ENCODE measurements at places on chromosomes 16 and 17.
A peak's percentile ranks its signal among the peaks of the same experiment; 100 is the strongest.

GRCh38 chr17:56863974-56864373 is 30.0 kb downstream of the DGKE start:
- no peak for DNase-seq

DNA sequence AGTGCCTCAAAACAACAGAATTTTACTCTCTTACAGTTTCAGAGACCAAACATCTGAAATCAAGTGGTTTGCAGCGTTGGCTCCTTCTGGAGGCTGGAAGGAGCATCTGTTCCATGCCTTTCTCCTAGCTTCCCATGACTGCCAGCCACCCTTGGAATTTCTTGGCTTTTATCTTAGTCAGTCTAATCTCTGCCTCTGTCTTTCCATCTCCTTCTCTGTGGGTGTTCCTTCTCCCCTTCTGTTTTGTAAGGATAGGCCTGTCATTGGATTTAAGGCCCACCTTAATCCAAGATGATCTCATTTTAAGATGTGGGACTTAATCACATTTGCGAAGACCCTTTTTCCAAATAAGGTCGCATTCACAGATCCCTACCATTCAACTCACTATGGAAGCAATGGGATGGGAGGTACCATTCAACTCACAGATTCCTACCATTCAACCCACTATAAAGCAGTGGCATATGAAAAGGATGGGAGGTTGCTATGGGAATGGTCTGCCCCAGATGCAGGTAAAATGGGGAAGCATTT is 321.8 kb downstream of the WWOX start:
- no peak for DNase-seq

GRCh38 chr16:57348327-57348726 is 10.3 kb upstream of the CCL22 start:
- no peak for DNase-seq

GRCh38 chr17:80099291-80100034 is 1.9 kb upstream of the GAA start:
- no peak for DNase-seq

- no peak for DNase-seq
These were observed 48.7 kb downstream of the GSG1L start for GRCh38 chr16:28014851-28015250.

DNA sequence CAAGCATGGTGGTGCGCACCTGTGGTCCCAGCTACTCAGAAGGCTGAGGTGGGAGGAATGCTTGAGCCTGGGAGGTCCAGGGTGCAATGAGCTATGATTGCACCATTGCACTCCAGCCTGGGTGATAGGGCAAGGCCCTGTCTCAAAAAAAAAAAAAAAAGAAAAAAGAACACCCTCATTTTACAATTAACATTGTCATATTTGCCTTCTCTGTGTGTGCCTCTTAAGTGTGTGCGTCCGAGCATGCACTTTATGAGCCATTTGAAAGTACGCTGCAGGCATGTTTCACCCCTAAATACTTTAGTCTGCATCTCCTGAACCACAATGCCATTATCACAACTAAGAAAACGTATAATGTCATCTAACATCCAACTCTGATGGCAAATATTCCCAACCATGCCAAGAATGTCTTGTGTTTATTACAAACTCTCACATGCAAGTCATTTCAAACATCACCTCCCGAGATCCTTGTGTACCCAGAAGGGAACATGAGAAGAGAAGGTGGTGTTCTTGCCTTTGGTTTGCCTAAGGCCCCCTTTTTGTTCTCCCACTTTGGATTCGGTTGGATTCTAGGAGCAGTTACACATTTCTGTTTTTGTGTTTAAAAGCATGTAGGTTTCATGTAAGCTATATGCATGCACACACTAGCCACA is 38.0 kb downstream of the CDH1 start:
- DNase-seq: no peak

- no peak for DNase-seq
These were observed 22.5 kb downstream of the EIF4A3 start for GRCh38 chr17:80124351-80124981.

DNA sequence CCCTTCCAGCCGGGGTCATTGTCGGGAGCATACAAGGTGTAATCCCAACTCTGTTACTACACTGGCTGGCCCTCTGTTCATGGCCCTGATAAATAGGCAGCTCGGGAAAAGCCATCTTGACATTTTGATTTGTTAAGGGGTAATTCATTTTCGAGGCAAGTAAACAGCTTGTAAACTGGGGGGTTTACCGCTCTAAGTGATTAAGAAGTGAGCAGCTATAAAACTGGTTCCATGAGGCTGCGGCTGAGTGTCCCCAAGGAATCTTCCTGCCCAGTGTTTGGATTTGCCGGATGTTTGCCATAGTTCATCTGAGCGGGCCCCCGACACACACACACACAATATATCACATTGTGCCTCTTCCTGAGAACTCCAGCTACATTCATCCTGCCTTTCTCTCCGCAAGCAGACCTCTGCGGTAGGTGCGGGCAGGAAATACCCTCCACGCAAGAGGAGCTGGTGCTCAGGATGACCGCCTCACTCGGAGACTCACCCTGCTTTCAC is 92.2 kb downstream of the SOCS1 start:
- DNase-seq: no peak

GRCh38 chr17:7241783-7242716 is at the start of gene GABARAP:
Gene GABARAP, minus strand, starts transcription at chr17:7242449. Its CDS starts 119 bp downstream, at chr17:7242330.
- peak; percentile 92 for DNase-seq

DNA sequence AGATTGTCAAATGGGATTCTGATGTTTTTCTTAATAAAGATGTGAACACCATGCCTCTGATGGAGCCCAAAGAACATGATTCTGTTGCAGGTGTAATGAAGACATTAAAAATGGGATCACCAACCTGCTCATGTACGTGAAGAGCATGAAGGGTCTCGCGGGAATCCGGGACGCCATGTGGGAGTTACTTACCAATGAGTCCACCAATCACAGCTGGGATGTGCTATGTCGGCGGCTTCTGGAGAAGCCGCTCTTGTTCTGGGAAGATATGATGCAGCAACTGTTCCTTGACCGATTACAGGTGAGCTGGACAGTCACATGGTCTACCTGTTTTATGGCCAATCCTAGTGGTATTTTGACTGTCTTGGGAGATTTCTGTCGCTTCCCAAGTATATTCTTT is 7.6 kb downstream of the COG1 start:
- no peak for DNase-seq

GRCh38 chr16:35102780-35103403 is 1643.5 kb downstream of the TP53TG3F start:
- DNase-seq: no peak

DNA sequence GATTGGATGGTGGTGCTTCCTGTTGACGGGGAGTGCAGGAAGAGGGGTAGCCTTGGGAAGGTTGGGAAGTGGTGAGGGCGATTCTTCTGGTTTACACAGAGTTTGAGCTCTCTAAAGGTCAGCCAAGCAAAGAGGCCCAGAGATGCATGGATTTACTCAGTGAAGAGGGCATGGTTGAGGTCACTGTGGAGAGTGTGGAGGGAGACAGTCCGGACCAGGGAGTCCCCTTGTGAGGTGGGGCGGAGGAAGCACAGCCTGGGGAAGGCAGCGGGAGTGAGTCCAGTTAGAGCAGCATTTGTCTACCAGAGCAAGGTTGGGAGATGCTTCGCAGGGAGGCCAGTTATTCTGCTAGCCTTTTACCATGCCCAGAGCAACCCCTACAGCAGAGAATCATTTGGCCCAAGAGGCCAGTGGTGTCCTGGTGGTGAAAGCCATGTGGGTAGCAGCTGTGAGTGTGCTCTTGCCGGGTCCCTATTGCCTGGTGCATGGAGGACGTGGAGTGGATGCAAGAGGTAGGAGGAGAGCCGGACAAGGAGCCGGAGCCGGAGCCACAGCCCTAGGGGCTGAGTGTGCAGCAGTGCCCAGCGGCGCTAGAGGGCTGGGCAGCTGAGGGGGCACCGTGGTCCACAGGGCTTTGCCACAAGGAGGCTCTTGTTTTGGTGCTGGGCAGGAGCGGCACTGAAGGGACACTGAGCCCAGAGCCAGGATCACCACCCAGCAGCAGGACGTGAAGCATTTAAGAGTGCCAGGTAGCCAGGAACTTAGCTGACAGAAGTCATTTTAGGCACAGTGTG is 27.7 kb downstream of the PRMT7 start:
- DNase-seq: no peak

DNA sequence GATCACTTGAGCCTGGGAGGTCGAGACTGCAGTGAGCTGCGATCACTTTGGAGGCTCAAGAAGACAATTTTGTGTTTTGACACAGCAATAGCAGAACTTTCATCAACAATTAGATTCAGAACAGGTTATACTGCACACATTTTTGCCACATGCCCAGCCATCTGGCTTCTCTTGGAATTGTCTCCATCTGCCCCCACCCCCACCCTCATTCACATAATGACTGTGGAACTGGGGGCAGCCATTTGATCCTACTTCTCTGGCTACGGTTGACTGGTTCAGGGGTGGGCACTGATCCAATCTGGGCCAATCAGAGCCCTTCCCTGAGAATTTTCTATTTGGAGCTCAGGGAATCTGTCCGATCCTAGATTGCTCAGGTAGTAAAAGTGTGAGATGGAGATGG is 14.0 kb downstream of the TMEM92 start:
- no peak for DNase-seq

- no peak for DNase-seq
These were observed 69.3 kb downstream of the MYO1D start for GRCh38 chr17:32807577-32807976.

DNA sequence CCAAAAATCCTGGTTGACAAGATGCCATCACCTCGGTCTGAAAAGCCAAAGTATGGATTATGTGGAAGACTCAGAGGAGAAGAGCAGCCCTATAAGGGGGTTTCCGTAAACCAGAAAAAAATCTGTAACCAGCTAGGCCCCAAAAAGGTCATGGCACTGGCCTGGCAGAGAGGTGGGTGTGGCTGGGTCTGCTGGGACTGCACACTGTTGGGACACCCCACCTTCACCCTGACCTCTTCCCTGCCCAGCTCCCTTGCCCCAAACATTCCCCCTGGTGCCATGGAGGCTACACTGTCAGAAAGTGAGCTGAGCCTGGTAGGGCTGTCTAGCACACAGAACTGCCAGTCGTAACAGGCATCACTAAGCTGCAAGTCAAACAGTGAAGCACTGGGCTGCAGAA is 6.5 kb downstream of the SLC47A2 start:
- DNase-seq: no peak

GRCh38 chr16:56048425-56049105 is 142.7 kb upstream of the GNAO1 start:
- DNase-seq: no peak

DNA sequence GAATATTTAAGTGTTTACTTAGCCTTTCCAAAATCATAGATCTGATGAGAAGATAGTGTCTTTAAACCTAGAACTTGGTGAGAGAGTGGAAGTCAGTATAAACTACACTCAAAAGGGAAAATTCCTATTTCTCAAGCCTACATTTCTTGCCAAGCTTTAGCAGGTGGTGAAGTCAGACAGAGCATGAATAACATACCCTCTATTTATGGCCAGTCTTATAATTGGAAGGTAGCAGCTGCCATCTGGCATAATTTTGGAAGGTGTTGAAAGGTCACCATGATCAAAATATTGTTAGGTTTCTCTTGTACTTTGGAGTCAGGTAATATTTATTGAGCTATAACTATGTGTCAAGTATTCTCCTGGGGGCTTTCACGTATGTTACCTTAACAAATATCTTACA is 729.3 kb upstream of the KIF2B start:
- DNase-seq: no peak

DNA sequence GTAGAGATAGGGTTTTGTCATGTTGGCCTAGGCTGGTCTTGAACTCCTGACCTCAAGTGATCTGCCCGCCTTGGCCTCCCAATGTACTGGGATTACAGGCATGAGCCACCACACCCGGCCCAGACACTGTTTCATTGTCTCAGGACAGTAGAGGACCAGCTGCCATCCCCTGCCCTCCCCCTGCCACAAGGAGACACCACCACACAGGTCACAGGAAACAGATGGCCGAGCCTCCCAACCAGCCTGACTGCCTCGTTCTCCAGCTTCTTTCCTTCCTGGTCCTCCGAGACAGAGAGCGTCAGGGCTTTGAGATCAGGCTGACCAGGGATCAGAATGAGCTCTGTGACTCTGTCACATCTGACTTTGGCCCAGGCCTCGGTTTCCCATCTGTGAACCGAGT is 20.8 kb upstream of the RNPS1 start:
- no peak for DNase-seq

- DNase-seq: no peak
These were observed 22.3 kb upstream of the HLF start for GRCh38 chr17:55242476-55242875.

- no peak for DNase-seq
These were observed 451.1 kb downstream of the HS3ST3B1 start for GRCh38 chr17:14752011-14752410.

DNA sequence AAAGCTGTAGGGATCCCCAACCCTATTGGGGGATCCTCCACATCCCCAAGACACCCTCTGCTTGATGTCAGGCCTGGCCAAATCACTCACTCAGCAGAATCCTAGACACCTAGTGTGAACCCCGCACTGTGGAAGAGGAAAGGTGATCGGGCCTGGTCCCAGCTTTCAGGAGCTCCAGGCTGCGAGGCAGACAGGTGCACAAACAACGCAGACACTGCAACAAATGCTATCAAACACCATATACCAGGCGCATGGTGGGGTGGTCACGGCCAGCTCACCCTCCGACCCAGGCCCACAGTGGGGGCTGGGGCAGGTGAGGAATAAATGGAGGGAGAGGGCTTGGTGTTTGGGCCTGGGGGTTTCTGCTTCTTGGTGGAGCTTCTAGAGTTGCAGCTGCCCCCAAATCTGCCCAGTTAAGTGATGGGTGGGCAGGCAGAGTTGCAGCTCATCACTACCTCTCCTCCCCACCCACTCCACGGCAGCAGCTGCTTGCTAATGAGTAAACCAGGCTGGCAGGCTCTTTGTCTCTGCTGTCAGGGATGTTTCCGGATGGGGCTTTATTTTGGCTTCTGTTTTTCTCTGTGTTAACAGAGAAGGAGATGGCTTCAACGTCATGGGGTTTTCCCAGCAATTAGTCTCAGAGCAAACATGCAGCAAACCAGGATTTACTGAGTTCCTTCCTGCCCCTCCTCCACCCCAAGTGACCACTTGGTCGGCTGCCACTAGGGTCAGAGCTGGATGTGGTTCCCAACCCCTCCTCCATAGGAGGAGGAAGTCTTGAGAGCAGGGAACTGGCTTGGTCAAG is 46.6 kb downstream of the PECAM1 start:
- DNase-seq: no peak

DNA sequence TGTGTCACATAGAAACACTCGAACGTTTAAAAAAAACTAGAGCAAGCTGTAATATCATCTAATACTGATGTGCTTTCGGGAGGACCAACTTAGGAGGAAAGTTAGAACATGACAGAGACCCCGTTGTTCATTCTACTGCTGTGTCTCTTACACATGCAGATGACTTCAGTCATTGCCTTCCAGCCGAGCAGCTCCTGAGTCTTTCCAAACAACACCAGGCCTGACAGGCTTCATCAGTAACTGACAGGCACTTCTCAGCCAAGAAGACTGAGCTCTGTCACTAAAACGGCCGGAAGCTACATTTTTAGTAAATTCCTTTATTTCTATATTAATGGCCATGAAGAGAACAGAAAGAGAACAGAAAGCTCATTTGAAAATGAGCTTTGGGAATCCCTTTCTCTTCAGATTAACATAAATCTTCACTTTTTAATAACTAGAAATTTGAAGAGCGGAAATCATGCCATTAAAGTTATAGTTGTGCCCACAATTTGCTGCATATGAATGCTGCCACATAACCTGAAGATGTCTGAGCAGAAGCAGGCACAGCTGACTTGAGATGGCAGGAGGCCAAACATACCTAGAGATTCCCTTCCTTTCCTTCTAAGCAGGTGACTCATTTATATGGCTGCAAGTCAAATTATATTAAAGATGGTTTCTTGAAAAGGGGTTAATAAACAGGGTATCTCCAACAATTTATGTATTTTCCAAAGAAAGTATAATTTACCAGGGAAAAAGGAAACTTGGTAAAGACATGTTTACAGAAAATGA is 148.9 kb downstream of the ITFG1 start:
- no peak for DNase-seq

- no peak for DNase-seq
These were observed 36.8 kb upstream of the DYNLL2 start for GRCh38 chr17:58046239-58047094.

All from stimulated activated CD4-positive, alpha-beta T cell treated with anti-CD3 and anti-CD28 coated beads, TNF-alpha, amount 100 ng/mL, for 4 hours (primary cell).